ENCODE measurements at places on chromosomes 7 and 10.
A peak's percentile ranks its signal among the peaks of the same experiment; 100 is the strongest.

DNA sequence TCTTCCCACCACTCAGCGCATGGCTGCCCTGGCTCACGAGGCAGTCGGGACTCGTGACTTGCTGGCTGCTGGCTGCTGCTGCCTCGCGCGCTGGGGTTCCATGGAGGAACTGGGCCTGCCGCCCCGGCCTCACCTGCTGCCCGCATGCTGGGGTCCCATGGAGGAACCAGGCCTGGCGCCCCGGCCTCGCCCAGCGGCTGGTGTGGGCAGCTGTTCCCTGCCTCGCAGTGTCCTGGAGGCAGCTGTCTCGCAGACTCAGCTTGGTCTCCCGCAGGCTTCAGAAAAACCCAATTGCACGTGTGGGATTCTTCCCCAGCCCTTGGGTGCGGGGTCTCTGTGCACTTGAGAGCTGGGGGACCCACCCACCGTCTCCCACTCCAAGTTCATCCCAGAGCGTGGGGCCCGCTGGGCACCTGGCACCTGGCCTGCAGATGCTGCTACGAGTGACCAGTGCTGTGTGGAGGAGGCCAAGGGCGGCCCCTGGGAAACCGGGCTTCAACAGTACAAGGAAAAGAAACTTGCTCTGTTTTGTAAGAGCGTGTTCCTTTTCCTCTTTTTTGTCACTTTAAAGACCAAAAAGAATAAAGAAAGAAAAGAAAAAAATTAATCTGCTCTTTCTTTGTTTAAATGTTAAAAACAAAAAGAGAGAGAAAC lies 20.4 kb downstream of the PWWP2B start:
- no peak for DNase-seq

DNA sequence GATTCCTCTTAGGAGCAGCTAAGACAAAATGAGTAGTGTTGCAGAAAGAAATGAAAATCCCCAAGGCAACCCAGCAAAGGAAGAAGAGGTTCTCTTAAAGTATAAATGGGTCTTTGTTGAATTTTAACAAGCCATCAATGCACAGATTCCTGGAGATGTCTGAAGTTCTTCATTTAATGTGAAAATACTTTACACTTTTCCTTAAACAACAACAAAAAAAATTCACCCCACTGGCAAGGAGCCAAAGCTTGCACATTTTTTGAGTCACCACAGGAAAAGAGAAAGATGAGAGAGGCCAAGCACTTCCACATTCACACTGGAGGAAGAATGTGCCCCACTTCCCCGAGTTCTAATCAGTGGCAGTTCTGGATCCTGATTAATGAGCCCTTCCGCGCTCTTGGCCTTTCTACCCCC lies 286.4 kb upstream of the MEOX2 start:
- no peak for DNase-seq

GRCh38 chr10:125035136-125035535 lies 93.2 kb downstream of the ZRANB1 start:
- DNase-seq: no peak

DNA sequence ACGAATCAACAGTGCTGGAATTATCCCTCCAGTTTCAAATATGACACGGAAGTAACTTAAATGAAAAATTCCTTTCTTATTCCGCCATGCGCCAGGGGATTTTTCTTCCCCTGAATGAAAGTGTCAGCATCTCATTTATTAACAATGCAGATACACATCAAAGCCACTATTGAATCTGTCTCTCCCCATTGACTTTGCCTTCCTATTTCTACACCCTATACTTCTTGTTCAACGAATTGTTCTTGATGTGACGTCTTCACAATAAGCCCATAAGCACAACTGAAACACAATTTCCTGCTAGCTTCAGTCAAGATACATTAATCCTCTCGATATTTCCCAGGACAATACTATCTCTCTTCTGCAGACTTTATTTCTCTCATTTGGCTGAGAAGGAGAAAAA lies 253.5 kb downstream of the ADARB2 start:
- no peak for DNase-seq

- DNase-seq: no peak
Observed at GRCh38 chr7:41702635-41703371, at the start of gene INHBA. TSS of gene INHBA (minus strand) at chr7:41703090. CDS start at chr7:41700374, 2,716 bp downstream.

- DNase-seq: no peak
Observed at GRCh38 chr7:92708111-92709042, 118.2 kb upstream of the FAM133B start.

DNA sequence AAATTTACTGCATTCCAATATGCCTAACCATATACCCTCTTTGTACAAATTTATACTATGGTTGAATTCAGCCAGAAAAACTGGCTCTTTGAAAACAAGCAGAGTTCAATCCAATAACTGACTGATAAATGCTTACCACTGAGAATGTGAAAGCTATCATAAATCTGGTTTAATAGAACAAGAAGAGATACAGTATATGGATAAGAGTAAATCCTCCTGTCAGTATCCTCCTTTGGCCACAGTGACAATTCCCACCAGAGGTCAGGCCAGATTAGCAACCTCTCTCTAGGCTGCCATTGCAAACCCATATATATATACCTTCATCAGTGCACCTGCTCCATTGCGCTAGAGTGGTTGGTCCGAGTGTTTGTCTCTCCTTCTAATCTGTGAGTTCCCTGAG lies 647.2 kb downstream of the GRM8 start:
- DNase-seq: no peak

DNA sequence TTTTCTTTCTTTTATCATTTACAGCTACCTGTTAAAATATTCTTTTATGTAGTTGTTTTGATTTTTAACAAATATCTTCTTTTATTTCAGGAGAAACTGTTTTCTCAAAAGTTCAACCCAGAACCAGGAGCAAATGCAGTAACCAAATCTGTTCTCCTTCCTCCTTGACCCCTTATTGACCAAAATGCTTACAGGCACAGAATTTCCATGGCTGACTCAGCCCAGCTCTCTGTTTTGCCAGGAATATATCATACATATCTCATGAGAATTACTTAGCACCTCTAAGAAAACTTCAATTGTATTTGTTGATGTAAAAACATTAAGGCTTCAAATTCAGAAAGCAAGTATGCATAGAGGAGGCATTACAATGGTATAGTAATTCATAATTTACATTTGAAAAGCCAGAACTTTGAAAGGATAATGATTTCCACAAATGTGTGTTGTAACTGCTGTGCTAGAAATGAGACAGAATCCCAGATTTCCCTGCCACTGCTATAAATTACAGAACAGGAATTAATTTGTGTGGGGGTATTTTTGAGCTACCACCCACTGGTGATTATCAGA lies 2.2 kb downstream of the GSAP start:
- DNase-seq: no peak

GRCh38 chr7:150626696-150627095 lies 5.5 kb downstream of the GIMAP6 start:
- no peak for DNase-seq

GRCh38 chr7:1368682-1369571 lies 90.3 kb downstream of the MICALL2 start:
- DNase-seq: no peak

GRCh38 chr10:28713626-28714352 lies 36.5 kb downstream of the BAMBI start:
- no peak for DNase-seq

- peak; percentile 70 for DNase-seq
Observed at GRCh38 chr7:100100420-100101015, 679 bp downstream of the MCM7 start.

GRCh38 chr7:150631866-150632864 lies at the start of gene GIMAP6:
TSS of gene GIMAP6 (minus strand) at chr7:150632385. CDS start at chr7:150630142, 2,243 bp downstream.
- peak; percentile 33 for DNase-seq

DNA sequence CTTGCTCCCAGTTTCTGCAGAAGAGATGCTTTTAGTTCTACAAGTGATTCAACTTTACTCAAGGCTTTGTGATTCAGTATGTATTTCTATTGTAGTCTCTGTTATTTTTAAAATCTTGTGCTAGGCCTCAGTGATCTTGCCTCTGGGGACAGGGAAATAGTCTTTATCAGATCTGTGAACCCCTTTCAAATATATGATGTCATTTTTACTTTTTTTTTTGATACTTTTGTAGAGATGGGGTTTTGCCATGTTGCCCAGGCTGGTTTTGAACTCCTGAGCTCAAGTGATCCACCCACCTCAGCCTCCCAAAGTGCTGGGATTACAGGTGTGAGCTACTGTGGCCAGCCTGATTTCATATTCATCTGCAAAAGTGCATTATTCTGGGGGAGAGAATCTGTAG lies 3.4 kb downstream of the SNX10 start:
- DNase-seq: no peak

DNA sequence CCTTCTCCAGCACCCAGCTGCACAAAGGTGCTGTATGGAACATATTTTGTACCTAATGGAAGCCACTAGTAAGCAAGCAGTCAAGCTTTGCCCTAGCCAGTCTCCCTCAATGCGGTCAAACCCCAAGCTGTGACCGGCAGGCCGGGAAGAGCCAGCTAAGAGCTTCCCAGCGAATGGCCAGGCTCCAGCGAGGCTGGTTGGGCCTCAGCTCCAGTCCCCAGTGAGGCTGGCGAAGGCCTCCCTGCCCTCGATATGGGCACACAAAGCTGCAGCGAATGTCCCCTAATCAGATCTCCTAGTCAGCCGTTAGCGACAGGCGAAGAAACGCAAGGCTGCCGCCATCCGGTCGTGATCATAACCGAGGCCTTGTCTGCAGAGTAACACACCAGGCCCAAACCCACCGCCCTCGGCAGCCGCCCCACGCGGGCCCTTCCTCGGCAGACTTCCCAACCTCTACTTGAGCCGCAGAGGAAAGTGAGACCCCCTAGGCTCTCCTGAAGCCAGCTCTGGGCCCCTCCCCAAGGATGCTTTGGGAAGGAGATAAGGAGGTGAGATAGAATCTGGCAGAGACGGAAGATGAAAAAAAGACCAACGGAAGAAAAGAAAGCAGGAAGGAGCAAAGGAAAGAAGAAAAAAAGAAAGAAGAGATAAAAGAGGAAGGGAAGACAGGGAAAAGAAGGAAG lies 3.1 kb upstream of the HOXA9 start:
- DNase-seq: no peak

DNA sequence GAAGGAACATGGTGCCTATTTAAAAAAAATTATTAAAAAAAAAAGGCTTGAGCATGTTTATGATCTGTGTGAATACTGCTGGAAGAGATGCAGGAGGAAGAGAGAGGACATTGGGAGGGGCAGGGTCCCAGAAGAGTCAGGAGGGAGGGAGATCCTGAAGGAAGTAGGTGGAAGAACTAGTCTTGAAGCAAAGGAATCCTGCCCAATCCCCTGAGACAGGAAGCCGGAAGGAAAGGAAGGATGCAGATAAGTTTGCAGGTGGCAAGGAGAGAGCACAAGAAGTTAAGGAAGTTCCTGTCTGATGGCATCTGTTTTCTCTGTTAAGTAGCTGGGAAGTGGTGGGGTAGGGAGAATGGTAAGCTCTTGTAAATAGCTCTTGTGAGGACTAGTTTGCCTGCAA lies 318.5 kb downstream of the DOCK4 start:
- DNase-seq: no peak

DNA sequence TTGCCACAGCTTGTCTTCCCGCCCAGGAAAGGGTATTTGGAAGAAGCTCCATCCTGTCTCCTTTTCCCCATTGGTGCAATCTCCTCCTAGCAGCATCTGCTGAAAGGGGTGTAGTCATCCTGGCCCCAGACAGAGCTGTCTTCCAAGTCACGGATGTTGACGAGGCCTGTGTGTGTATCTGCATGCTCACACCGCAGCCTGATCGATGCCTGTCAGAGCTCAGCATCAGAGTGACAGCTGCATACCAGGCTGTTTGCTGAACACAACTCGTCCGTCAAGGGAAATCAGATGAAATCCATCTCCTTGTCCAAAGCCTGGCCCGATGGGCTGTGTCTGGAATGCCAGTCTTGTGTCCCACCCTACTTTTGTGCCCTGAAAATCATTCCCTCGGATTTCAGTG lies 21.2 kb upstream of the LRRC4 start:
- DNase-seq: no peak

GRCh38 chr10:130194991-130195645 lies 58.9 kb downstream of the GLRX3 start:
- DNase-seq: no peak

DNA sequence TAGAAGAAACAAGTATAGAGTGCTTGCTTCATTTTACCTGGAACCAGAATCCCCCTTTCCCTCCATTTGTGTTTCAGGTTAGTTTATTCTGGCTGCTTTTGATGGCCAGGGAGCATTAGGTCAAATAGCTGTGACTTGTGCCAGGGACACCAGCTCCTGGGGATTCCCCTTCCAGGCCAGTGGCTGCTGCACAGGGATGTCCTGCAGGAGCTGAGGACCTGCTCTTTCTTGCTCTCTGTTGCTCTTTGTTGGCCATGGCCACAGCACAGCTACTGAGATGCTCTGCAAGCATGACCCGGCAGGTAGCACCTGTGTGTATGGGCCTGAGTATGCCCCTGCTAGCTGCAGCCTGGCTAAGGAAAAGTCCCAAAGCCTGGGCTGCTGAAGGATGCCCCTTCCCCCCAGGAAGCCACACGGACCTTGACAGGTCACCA lies 208.9 kb downstream of the EBF3 start:
- no peak for DNase-seq

DNA sequence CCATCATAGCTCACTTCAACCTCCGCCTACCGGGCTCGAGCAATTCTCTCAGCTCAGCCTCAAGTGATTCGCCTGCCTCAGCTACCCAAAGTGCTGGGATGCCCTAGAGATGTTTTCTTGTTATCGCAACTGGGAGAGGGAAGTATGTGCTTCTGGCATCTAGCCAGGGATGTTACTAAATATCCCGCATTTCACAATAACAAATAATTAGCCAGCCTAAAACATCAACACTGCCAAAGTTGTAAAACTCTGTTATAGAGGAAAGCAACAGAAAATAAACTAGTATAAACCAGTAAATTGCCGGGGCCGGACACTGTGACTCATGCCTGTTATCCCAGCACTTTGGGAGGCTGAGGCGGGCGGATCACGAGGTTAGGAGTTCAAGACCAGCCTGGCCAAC lies 7.2 kb downstream of the INA start:
- no peak for DNase-seq

DNA sequence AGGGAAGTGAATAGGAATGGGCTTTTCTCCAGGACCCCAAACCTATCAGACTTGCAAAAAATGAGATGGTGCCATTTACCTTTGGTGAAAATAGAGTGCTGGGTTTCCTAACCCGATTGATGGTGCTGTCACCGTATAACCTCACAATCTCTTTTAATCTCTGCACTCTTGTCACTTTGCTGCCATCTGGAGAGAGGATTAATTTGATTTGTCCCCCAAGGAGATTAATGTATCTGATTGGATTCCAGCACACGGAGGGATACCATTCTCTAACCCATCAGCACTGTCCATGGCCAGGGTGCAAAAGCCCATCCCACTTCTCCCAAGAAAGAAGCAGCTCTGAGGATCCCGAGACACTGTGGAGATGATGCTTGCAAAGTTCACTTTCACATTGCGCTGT lies 86.3 kb upstream of the NFE2L3 start:
- no peak for DNase-seq

GRCh38 chr7:76122516-76123239 lies 74.8 kb downstream of the MDH2 start:
- DNase-seq: no peak

GRCh38 chr10:90784771-90785170 lies 73.1 kb downstream of the HTR7 start:
- no peak for DNase-seq

GRCh38 chr7:108034586-108034985 lies 31.6 kb upstream of the LAMB1 start:
- no peak for DNase-seq

DNA sequence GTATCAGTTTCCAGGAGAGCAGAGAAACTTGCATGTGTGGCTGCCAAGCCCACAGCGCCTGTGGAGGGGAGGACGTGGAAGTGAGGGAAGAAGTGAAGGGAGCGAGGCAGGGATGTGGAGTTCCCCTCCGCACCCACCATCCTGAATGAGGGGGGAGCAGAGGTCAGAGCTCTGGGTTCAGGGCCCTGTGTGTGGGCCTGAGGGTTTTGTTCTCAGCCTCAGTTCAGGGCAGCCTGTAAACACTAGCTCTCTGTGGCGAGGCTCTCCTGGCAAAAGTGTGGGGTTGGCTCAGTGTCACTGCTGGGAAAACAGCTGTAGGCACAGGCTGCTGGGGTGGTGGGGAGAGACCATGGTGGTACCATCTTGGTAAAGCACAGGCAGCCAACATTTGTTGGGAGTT lies 108.4 kb downstream of the C10orf105 start:
- no peak for DNase-seq
